Stimulated activated CD4-positive, alpha-beta T cell treated with anti-CD3 and anti-CD28 coated beads, Interleukin-1b, Interleukin-23, amount 100 ng/mL, for 4 hours (primary cell): ENCODE measurements at places on chromosomes 2 and 18.

- DNase-seq = no peak
Observed at GRCh38 chr2:75787532-75788132, 76.9 kb upstream of the GCFC2 start.

GRCh38 chr2:48467637-48468036 lies 62.3 kb upstream of the STON1 start:
- no peak for DNase-seq

DNA sequence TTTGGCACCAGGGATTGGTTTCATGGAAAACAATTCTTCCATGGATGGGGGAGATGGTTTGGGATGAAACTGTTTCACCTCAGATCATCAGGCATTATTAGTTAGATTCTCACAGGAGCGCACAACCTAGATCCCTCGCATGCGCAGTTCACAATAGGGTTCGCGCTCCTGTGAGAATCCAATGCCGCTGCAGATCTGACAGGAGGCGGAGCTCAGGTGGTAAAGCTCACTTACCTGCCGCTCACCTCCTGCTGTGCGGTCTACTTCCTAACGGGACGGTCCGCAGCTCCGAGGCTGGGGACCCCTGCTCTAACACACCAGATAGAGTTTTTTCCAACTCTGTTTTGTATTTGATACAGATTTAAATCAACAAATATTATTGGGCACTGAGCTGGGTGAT lies 286.5 kb downstream of the MTX2 start:
- DNase-seq = no peak

- DNase-seq = no peak
Observed at GRCh38 chr2:119225105-119225865, 1.7 kb downstream of the STEAP3 start.

- DNase-seq = no peak
Observed at GRCh38 chr18:68417166-68417799, 297.6 kb downstream of the TMX3 start.

- DNase-seq = no peak
Observed at GRCh38 chr18:58953627-58954026, 89.0 kb downstream of the ZNF532 start.

DNA sequence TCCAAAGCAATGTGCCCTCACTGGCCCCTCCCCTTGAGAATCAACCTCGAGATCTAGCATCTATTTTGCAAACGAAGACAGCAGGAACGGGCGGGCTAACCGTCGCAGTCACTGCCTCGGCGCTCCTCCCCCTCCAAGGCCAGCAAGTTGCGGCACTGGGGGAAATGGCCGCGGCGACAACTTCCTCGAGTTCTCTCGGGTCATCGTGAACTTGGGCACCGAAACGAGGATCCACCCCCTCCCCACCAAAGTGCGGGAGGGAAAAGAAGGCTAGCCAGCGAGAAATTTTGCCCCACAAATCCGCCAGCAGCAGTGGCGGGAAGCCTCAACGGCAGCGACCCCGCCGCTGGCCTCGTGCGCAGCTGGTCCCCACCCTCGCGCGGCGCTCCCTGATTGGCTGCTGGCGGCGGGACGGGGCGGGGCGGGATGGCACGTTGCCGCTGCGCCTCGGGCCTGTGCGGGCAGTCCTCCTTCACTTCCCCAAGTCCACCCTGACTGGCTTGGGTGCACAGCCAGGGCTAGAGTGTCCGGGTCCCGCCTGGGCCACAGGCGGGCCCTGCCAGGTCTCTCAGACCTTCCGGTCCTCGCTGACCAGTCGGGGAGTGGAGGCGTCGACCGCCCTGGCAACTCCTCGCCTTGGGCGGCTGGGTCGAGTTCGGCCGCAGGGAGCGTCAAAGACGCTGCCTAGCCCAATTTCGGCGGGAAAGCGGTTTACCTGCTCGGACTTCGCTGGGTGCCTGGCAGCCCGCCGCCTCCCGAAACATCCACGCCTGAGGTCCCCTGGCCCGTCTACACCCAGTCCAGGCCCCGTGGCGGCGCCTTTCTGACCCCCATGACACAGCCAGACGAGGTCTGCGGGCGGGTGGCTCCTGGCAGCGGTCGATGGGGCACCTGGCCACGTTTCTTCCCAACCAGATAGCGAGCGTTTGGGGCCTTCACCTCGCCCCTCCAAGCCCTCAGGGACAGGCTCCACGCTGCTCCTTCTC lies at the start of gene BOLL:
TSS of gene BOLL (minus strand) at position 364 of the 986 bp plus-strand sequence. CDS start 3,469 bp downstream, outside the sequence.
- DNase-seq = no peak

- no peak for DNase-seq
Observed at GRCh38 chr2:195594919-195595694, 61.9 kb upstream of the SLC39A10 start.

DNA sequence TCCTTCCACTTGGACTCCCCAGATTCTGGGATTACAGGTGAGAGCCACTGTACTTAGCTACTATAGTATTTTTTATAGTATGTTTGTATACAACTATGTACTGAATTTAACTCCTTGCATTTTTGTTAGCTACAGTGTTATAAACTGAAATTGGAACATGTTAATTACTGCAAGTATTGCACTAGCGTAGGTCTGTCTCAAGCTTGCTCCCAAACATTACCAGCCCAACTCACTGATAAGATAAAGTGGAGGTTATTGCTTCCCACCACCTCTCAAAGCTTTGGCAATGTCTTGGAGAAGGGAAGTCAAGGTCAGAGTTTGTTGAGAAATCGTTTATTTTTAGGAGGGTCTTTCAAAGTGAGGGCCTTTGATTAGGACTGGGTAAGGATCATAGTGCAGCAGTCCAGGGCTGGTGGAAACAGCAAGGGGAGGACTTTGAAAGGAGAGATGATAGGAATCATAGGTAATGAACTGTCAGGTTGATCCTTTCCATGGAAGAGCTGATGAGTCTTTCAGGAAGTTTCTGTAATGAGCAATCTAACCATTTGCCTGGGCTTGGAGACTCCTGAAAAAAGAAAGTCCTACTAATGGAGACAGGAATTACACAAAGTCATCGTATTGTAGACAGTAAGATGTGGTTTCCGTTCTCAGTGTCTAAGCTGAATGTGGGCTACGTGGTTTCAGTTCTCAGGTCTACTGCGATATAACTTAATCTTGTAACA lies 257.1 kb downstream of the MYO3B start:
- DNase-seq = no peak

DNA sequence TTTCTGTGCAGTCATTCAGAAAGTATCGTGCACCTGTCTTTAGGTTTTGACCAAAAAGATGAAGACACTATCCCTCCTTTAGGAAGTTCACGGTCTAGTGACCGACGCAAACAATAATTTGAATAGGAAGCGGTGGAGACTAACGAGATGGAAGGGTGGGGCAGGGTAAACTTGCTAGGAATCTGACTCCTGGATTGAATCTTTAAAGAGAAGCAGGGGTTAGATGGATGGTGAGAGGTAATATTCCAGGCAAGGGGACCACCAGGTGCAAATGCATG lies 651 bp upstream of the TXNL1 start:
- DNase-seq = no peak

DNA sequence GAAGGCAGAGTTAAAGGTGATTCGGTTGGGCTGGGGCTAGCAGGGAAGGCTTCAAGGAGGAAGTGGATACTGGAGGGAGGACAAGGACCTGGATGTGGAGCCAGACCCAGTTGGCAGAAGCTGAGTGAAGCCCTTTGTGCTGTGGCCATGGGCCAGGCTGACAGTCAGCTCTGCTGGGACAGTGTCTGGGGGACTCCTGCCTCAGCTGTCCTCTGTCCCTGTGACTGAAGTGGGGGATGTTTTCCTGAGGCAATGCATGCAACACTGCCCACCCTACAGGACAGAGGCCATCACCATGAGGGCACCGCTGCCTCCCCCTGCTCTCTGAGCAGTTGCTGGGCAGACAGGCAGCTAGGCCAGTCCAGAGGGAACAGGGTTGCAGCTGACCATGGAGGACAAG lies 40.0 kb downstream of the ST8SIA5 start:
- no peak for DNase-seq

- DNase-seq = no peak
Observed at GRCh38 chr2:236552212-236552542, 17.4 kb upstream of the ACKR3 start.

- DNase-seq = no peak
Observed at GRCh38 chr18:34867520-34867919, 157.4 kb downstream of the DTNA start.

DNA sequence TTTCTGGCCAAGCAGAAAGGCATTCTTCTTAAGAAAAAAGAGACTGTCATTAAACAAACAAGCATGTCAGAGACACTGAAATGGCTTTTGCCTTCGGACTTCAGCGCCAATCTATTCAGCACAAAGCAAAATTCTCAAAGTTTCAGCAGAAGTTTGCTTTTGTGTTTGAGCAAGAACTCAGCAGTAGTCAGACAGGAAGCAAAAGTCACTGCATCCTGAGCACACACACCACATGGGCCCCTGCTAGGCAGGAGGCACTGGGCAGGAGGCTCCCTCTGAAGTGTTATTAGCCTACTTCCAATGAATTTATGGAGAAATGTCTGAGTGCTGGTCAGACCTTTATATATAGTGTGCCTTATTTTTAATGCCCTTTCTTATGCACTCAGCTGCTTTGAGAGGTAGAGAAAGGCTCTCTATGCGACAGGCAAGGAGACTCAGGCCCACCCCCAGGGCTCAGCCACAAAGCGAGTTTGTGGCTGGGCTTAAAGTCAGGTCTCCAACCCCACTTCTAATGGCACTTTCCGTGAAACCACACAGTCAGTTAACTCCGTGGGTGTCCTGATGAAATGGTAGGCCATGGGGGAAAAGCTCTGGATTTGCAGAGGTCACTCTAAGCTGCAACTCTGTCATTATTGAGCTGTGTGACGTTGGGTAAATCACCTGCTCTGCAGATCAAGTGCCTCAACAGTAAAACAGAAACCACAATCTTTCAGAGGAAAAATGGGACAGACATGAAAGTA lies 161.0 kb upstream of the TMEM200C start:
- DNase-seq = no peak

- no peak for DNase-seq
Observed at GRCh38 chr18:53458944-53459580, 765.4 kb downstream of the MBD2 start.

DNA sequence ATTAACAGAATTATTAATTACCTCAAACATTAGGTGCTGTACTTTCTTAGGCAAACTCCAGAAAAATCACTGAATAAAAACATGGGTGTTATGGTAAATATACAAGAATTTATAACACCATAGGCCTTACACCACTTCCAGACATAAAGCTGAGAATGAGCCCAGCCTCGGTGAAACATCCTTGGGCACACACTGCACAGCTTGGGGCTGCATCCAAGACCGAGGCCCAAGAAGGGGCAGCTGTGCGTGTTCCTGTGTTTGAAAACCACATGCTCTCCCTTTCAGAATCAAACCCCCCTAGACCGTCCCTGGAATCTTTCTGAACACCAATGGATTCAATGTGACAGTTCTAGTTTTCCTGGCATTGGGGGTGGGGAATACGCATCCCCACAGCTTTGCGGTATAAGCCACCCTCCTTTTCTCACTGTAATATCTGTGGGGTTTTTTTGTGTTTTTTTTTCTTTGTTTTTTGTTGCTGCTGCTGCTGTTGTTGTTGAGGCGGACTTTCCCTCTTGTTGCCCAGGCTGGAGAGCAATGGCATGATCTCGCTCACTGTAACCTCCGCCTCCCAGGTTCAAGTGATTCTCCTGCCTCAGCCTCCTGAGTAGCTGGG lies 12.9 kb downstream of the ERFE start:
- DNase-seq = no peak

GRCh38 chr2:11099122-11100065 lies 55.9 kb upstream of the SLC66A3 start:
- DNase-seq = no peak

DNA sequence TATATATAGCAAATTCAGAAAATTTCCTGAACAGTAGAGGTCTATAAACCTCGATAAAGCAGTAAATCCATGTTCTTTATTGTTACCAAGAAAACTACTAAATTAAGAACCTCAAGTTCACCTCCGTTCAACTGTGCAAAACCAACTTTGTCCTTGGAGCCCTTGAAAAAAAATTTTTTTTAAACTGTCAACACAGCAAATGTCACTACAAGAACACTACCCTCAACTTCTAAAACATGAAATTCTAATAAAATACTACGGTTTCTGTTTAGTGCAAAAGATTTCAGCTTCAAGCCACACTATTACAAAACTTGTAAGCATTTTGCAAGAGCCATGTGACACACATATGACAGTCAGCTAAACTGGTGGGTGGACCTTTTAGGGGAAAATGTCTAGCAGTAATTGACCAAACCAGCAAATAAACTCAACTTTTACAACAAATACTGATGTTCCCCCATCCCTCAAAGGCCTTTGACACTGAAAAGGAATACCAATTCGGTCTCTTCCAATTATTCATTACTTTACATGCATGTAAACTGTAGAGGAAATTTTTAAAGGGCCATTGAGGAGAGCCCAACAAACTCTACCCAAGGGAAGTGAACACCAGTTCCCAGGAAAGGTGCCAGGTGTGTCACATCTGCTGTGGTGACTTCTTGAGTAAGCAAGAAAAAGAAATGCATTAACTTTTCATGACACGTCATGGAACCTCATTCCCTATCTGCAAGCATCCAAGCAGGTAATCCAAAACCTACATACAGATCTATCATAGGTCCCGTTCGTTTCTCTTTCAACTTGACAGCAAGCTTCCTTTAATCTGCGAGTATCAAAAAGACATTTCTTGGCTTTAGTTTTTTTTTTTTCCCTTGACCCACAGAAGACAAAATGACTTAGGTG lies 1.4 kb downstream of the RAB1A start:
- DNase-seq = no peak

DNA sequence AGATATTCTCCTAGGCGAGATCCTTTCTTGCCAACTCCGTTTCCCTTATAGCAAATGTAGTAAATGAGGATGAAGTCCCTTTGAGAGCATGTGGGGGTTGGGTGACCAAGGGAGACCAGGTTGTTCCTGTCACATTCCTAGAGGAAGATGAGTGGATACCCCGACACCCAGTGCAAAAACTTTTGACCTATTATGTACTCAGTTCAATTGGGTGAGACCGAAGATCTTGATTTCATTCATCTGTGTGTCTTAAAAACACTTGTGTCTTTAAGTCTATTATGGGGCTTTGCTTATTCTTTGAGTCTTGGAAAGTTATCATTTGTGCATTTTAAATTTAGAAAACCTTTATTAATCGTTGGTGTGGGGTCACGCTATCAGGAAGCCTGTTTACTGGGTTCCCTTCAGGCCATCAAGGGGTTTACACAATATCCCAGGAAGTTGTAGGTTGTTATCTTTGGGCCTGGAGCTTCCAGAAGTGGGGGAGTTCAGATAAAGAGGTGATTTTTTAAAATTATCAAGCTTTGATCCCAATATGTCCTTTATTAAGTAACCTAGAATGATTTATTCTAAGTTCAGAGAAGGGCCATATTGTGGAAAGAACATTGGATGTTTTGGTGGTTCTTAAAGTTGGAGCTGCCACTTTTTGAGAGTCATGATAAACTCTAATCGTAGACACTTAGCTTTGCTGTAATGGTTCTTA lies 2.8 kb downstream of the RHOB start:
- DNase-seq = no peak

DNA sequence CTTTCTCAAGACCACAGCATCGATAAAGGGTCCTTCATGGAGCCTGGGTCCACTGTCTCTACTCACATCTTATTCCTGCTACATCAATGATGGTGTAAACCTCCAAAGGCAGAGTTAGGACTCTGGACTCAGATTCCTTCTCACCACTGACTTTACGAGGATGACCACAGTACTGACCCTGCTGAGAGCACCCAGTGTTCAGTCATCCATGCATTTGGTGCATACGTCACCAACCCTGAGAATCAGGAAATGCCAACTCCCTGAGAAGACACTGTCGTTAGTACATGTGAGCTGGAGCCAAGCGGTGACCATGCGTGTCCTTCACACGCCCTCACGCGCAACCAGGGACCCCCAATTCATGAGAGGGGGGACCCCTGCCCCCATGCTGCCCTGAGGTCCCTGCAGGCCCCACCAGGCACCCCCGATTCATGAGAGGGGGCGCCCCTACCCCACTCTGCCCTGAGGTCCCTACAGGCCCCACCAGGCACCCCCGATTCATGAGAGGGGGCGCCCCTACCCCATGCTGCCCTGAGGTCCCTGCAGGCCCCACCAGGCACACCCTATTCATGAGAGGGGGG lies 178.4 kb upstream of the TPO start:
- DNase-seq = no peak
